ENCODE measurements at places on chromosomes 12 and 14. TPM values are rescaled to one million over a fixed set of nuclear protein-coding genes. Genes with fewer than 3 reads are reported as not detected.

The KIF5A gene
- 0.12 TPM for total RNA-seq

The TUBA1A gene
- total RNA-seq: 69.9 TPM

The LETMD1 gene
- total RNA-seq: 19.3 TPM

The SLC8B1 gene
- 11.5 TPM for total RNA-seq

The HOXC9 gene
- not detected for total RNA-seq

The TAS2R7 gene
- total RNA-seq: not detected

The RPGRIP1 gene
- 0.52 TPM for total RNA-seq

The SDR9C7 gene
- not detected for total RNA-seq

The SLC24A4 gene
- total RNA-seq: 0.52 TPM

The NOXRED1 gene
- total RNA-seq: 0.15 TPM

DNA sequence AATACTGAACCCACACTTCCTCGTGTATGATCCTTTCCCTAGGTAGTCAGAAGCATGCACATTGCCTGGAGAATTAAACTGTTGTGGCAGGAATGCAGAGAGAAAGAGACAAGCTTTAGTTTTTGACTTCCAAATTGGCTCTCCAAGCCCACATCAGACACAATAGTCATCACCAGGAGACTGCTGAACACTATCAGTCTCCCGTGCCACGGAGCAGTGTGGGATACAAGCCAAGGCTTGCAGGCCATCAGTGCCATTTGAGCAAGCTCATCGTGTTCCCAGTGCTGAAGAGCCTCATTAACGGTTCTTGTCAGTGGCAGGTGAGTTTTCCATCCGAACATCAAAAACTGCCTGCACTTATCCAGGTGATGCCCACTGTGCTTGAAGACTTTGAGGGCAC, 410.8 kb downstream of the NAV3 start:
- DNase-seq: no peak

DNA sequence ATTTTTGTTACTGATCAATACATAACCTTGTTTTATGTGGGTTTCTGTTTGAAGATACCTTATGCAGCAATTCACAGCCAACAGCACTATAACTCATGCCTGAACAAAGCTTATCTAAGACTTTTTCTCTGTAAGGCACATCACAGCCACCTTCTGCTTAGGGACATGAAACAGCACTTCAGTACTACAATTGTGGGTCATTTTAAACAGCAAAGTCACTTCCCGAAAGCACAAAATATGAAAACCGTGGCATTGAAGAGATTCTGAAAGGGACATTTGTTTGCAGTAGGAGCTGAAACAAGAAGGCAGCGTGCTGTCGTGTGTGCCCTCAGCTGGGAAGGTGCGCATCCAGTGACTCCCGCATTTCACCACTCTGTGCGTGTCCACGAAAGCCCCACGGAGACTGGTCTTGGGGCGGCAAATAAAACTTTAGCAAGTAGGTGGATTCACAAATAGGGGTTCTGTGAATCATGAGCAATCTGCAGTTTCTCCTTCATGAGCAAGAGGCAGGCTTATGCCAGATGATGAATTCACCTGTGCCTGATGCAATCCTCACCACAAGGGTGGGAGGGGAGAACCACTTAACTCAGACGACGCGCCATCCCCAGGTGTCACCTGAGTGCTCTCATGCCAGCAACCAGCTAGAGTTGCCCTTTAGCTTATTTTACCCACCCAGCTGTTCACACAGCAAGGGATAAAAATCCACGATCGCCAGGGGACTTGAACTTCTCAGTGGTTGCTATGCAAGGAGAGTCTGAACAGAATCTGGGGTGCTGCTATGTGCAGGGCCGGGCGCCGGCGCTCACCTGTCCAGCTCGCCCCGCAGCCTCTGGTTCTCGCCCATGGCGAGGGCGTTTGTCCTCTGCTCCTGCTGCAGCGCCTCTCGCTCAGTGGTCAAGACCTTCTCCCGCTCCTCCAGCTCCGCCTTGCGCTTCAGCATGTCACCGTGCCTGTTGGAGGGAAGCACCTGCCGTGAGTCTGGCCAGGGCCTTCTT, 54.9 kb upstream of the GPR68 start:
- DNase-seq: no peak

- DNase-seq: no peak
Measured at GRCh38 chr12:5348491-5348890, 83.4 kb upstream of the NTF3 start.

DNA sequence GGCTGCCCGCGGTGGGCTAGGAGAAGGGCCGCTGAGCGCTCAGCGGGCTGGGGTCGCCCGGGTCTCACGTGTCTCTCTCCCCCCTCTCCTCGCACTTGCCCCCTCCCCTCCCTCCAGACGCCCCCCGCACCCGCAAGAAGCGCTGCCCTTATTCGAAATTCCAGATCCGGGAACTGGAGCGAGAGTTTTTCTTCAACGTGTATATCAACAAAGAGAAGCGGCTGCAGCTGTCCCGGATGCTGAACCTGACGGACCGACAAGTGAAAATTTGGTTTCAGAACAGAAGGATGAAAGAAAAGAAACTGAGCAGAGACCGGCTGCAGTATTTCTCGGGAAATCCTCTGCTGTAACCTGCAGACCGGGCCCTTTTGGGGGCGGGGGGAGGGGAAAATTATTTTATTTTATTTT, 314 bp upstream of the HOTAIR start:
- no peak for DNase-seq

GRCh38 chr12:93176610-93177126, 201.1 kb upstream of the NUDT4 start:
- DNase-seq: no peak

GRCh38 chr14:101224356-101225156, 321.0 kb upstream of the RTL1 start:
- DNase-seq: peak; percentile 21

- no peak for DNase-seq
Measured at GRCh38 chr14:63418020-63418419, 99.3 kb upstream of the GPHB5 start.

DNA sequence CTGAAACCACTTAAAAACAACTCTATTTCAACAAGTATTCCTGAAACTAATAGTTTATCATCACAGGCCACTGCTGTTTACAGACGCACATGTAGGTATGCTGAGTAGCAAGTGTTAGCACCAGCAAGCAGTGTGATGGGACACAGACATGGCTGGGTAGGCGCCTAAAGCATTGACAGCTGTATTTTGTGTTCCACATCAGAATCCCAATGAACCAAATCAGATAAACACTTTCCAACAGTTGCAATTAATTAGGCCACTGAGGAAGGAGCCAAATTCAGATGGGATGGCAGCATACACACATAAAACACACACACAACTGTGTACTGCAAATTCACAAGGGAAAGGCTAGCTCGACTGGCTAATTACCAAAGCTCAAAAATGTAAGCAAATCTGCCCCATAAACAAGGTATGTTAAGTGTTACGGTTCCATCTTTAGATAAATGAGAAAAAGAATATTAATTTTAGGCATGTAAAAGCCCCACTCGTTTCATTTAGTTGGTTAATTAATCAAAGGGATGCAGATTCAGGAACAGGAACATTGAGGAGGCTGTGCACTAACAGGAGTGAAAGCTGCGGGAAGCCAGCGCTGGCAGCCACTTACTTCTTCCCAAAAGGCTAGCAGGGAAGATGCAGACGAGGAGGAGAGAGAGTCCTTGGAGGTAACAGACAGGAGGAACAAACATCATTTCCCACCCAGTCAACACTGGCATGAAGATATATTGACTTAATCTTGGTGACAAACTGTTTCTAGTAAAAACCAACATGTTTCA, 33.4 kb downstream of the AMN start:
- no peak for DNase-seq

GRCh38 chr12:55737581-55738122, 5.3 kb upstream of the GDF11 start:
- no peak for DNase-seq

DNA sequence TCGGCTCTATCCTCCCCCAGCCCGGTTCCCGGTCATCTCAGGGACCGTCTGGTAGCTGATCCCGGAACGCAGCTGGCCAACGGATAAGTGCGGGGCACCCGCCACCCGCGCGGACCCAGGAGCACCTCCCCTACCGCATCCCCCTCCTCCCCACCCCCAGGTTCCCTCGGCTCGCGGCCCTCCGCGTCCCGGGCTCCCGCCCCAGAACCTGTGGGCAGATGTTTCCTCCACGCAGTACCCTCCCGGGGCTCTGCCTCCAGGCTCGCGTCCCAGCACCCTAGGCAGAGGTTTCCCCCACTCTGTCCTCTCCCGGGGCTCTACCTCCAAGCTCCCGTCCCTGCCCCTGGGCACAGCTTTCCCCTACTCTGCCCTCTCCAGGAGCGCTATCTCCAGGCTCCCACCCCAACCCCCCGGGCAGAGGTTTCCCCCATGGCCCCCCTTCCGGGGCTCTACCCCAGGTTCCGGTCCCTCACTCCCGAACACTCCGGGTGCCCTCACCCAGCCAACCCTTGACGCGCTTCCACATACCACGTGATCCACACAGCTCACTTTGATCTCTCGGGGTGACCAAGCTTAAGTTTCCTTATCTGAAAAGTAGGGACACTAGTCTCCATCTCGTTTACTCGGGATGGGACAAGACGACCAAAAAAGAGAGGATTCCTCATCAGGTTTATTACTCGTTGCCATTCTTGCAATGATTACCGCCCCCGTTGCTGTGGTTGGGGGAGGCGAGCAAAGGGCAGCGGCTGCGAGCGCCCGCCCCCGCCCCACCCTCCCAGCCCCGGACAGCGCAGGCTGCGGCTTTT, at the start of gene CCDC38:
TSS of gene CCDC38 (minus strand) at position 91 of the 806 bp plus-strand sequence. CDS start 6,105 bp downstream, outside the sequence.
- DNase-seq: peak; percentile 81

DNA sequence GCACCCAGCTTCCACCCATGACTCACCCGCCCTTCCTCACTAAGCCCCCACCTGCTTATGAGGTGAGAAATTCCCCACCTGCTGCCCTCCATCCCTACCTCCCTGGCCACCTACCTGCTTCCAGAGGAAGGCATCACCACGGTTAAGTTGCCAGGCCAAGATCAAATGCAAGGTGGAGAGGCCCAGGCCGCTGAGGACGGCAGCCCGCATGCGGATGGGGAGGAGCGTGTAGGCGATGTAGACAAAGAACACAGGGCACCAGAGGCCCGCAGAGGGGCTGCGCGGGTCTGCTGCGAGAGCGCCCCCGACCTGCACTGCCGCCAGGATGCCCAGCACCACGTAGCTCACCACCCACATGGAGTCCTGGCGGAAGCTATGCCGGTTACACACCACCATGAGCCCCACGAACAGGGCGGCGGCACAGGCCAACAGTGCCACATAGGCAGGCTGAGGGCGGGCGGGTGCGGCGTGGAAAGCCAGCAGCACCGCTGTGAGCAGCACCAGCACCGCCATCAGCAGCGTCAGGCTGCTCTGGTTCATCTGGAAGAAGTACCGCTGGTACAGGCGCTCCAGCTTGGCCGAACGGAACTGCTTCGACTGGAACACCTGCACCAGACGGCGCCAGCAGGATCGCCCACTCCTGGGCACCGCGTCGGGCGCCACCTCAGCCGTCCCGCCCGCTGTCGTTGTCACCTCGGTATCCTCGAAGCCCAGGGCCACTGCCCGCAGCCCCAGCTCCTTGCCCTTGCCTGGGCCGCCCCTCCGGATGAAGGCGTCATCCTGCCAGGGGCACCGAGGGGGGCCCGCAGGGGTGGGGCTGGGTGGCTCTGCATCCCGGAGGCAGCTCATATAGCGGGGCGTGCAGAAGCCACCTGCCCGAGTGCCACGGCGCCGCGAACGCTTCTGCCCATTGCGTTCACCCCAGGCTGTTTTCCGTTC, 6.2 kb downstream of the ADCY6 start:
- no peak for DNase-seq

Data from left ventricle myocardium superior (tissue), 1 donor.